Stimulated activated CD4-positive, alpha-beta T cell treated with anti-CD3 and anti-CD28 coated beads, Interleukin-2, amount 100 ng/mL, for 24 hours (primary cell): ENCODE measurements at places on chromosomes 1 and 21.

GRCh38 chr1:2378441-2378851 is 12.9 kb downstream of the MORN1 start:
- no peak for DNase-seq

GRCh38 chr1:177780096-177780700 is 189.7 kb downstream of the SEC16B start:
- DNase-seq, result no peak

- no peak for DNase-seq
Measured at GRCh38 chr1:223037845-223038244, 105.2 kb downstream of the TLR5 start.

DNA sequence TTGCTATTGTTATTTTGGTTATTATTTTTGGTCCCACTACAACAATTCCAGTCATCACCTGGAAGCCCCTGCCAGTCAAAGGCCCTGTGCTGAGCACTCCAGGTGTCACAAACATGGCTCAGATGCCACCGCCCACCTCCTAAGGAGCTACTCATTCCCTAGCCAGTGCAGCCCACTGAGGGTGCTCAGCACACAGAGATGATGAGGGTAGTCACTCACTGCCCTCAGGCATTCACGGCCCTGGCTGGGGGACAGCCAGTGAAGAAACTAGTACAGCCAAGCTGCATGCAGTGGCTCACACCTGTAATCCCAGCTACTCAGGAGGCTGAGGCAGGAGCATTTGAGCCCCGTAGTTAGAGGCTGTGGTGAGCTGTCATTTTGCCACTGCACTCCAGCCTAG is 42.3 kb downstream of the NIPAL3 start:
- DNase-seq, result no peak

DNA sequence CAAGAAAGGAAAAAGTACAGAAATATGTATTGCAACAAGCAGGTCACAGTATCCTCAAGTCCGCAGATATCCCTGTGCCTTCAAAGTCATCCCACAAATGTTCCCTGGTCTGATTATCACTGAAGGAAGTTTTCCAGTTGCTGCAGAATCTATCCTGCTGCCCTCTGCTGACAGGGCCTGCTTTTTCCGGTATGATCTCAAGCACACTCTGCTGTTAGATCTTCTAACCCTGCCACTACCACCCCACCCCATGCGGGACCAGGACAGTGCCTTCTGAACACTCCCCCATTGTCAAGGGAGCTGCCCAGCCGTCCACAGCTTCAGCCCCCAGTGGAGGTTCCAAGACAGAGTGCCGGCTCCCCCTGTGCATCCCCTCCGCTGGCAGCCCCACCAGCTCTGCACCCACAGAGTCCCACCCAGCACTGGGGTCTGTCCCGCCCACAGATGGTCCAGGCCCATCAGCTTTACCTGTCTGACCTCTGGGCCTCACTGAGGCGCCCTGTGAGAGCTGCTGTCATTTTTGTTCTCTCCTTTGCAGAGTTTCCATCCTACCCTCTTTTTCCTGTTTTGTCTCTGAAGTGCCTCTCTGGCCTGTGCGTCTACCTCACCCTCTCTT is 27.9 kb downstream of the FAM163A start:
- no peak for DNase-seq

- DNase-seq, result no peak
Measured at GRCh38 chr21:45332415-45332814, 44.7 kb upstream of the POFUT2 start.

DNA sequence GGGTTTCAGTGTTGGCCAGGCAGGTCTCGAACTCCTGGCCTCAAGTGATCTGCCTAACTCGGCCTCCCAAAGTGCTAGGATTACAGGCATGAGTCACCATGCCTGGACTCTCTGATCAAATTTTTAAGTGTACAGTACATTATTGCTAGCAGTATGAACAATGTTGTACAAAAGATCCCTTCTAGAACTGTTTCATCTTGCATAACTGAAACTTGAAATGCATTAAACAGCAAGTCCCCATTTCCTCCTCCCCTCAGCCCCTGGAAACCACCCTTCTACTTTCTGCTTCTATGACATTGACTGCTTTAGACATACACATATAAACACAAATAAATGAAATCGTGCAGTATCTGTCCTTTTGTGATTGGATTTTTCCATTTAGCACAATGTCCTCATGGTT is 463.4 kb downstream of the PTPRC start:
- no peak for DNase-seq

DNA sequence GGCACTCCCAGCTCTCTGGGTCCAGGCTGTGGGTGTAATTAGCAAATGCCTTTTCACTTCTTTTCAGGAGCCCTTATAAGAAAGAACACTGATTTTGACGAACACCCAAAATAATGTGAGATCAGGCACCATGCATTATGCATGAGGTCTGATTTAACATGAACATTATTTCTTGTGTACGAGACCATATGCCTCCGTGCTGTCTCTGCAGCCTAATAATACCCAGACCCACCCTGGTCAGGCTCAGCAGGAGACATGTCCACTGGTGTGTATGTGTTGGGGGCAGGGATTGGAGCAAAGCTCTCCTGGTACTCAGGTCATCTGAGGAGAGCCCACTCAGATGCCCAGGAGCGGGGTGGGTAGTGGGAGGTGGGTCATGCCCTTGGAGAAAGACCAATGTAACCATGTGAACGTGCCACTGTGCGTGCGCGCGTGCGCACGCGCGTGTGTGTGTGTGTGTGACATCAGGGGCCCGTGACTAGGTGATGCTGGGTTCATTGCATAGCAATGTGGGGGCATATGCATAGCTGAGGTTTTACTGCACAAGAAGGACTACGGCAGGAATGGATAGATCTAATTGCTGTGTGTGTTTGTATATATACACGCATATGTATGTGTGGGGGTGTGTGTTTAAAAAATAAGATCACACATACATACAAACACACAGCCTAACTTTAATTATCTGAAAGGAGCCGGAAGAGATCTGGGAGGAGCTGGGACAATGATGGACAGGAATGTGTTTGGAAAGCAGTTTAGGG is 7.1 kb downstream of the POU3F1 start:
- DNase-seq, result no peak

- no peak for DNase-seq
Measured at GRCh38 chr1:182953826-182954225, 860 bp upstream of the SHCBP1L start.

GRCh38 chr1:234429434-234429806 is 49.6 kb downstream of the TARBP1 start:
- no peak for DNase-seq

DNA sequence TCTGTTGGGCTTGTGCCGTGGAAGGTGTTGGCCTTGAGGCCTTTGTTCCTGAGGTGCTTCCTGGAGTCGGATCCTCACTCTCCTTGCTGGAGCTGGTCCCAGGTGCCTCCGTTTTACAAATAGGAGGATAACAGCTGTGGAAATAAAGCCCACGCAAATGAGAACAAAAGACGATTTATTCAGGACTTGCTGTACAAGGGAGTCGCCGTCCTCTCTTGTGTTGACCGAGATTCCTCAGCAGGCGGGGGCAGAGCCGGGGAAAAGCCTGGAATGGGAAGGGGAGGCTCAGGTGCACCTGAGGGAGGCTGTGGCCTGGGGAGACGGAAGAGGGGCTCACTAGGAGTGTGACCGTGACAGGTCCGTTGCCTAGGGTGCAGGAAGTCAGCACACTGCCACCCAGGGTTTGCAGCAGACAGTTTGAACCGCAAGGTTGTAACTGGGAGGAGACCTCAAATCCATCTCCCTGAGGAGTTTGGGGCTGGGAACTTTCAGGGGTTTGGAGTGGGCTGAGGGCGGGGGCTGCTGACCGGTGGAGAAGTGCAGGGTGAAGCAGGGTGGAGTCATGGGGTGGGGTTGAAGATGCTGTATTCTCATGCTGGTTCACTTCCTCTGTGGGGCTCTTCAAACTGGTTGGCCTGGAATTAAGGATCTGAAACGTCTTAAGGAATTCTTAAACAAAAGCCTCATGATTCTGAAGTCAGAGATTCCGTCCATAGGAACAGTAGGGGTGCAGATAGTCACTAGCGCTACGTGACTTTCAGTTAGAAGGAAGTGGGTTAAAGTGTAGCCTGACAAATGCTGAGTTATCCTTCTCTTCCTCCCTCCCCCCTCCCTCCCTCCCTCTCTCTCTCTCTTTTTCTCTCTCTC is 2.6 kb upstream of the CSTB start:
- no peak for DNase-seq

DNA sequence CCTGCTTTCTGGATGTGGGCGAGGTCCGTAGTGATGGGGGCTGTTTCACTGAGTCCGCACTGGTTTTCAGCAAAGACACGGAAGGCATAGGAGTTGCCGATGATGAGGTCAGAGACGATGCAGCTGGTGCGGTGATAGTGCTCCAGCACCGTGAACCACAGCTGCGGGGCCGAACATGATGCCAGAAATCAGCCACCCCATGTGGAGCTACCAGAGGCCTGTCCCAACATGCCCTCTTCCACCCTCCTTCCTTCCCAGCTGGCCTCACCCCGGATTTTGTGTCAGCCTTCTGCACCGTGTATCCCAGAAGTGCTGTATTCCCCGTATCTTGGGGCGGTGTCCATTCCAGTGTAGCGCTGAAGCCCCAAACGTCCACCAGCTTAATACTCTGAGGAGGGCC is 10.0 kb downstream of the MYBPHL start:
- no peak for DNase-seq

GRCh38 chr1:29279951-29280391 is 43.6 kb downstream of the PTPRU start:
- no peak for DNase-seq

- no peak for DNase-seq
Measured at GRCh38 chr1:208161656-208162375, 82.4 kb downstream of the PLXNA2 start.

DNA sequence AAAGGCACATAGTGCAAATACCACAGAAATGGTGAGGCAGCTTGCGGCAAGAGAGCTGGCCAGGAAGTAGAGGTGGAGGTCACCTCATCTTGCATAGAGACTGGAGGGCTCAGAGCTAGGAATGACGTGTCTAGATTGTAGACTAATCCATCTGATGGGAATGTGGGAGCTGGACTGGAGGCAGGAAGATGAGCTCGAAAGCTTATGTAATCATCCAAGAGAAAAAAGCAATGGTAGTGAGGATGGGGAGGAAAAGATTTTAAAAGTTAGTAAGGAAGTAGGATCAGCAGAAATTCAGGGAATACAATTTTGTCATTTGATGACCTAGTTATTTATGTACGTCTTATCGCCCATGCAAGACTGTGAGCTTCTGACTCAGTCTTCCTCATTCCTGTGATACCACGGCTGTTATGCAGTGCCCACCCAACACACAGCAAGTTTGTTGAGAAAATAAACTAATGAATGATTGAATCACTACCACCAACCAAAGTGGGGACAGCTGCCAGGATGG is 123.9 kb downstream of the RRAGC start:
- DNase-seq, result no peak

DNA sequence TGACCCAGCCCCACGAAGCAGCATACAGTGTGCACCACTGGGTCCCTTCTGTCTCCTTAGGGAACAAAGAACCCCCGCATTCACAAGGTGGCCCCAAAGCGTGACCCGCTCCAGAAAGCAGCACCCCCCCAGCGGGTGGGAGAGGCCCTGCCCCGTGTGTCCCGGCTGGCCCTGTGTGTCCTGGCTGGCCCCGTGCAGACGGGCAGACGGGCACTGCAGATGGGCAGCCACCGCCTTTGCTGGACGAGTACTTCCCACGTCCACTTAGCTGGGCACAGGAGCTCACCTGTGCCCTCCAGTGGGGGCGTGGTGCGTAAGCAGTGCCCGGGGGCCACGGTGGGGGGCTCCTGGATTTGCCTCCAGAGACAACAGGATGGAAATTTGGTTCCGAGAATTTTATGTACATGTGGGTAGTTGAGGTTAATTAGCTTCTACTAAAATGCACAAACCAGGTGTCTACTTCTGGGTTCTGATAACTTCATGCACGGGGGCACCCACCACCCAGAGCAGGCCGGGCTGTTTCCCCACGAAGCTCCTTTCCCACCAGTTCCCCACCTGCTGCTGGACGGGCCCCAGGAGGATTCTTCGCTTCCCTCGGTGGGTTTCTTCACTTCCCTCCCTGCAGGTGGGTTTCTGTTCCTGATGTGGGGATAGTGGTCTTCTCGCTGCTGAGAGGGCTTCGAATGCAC is 33.2 kb upstream of the SLC19A1 start:
- DNase-seq, result no peak

GRCh38 chr1:9169601-9170137 is 40.8 kb upstream of the GPR157 start:
- DNase-seq, result no peak

DNA sequence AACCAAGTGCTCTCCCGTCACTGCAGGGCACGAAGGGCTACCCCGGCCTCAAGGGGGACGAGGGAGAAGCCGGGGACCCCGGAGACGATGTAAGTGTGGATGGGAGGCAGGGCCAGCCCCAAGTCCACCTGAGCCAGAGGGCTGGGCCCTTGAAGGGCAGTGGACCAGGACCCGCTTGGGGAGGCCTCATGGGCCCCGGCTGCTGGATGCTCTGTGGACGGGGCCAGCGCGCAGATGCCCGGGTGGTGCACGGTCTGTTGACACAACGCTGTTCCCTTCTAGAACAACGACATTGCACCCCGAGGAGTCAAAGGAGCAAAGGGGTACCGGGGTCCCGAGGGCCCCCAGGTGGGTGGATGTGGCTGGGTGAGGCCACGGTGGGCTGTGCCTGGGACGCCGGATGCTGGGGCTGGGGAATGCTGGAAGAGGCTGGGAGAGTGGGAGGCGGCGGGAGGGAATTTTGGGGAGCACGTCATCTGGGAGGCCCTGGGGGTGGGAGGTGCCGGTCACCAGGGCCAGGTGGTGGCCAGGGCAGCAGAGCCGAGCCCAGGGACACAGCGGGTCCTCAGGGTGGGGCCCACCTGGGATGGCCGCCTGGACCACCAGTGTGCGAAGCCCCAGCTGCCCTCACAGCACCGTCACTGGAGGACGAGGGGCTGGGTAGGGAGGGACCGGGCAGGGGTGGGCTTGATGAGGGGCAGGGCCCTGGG is 17.5 kb downstream of the COL6A1 start:
- DNase-seq, result no peak

DNA sequence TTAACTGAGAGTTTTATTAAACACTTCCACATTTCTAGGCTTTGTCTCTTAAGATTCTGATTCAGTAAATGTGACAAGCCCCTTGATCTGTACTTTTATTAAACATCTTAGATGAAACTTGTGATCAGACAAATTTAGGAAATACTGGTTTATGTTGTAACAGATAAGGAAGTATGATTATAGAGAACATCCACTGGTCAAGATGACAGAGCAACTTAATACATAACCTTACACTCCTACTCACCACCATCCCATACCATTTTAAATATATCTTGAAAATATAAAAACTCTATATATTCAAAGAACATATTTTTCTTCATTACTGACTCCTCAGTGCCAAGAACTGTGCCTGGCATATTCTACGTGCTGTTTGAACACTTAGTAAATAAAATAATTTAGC is 217.5 kb downstream of the LRRC40 start:
- DNase-seq, result no peak
